ENCODE measurements at places on chromosomes 5 and 9.

- no peak for DNase-seq
These were observed 497.9 kb downstream of the ANXA1 start for GRCh38 chr9:73649552-73649951.

DNA sequence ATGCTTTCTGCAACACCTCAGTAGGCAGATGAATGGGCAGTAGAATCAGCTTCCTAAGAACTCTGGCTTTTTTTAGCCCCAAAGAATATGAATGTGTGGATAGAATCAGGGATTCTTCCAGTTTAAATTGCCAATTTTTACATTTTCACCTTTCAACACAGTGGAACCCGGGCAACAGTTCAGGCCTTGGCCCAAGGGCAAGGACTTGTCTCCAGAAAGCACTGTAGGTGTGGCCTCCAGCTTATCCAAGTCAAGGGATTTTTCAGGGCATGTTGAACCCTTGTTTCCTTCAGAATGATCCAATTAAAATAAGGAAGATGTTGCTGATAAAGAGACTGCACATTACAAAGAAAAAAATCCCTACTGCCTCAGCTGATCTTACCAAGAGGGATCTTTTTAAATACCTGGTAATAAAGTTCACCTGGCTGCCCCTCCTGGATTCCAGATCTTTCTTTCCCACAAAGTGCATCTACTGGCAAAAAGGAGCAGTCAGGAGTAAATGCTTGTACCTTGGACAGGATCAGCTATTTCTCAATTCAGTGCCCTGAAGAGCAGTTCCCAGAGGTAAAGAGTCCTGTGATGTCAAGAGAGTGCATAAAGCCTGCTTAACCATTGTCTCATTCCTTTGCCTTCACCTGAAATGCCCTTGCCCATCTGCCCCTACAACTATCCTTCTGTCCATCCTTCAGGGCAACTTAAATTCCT, 80.1 kb upstream of the PLPP6 start:
- no peak for DNase-seq

DNA sequence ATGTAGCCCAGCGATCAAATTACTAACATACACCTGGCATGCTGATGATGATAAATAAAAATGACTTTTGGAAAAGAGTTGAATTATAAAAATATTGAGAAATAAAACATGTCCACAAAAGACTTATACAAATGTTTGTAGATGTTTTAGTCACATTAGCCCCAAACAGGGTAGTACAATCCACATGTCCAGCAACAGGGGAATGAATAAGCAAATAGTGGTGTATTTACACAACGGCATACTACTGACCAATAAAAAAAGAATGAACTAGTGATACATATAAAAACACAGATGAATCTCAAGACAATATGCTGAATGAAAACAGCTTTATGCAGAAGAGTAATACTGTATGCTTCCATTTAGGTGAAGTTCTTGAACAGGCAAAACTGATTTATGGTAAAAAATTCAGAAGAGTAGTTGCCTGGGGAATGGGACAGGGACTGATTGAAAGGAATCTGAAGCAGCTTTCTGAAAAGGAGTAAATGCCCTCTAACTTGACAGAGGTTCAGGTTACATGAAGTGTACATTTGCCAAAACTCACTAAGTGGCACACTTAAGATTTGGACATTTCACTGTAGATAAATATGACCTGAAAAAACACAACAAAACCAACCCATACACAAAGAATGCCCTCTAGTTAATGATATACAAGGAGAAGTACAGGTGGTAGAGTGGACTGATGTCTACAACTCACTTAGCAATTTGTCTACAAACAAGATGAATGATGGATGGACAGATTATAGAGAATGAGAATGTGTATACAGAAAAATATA, 35.4 kb downstream of the ACTL7A start:
- no peak for DNase-seq

DNA sequence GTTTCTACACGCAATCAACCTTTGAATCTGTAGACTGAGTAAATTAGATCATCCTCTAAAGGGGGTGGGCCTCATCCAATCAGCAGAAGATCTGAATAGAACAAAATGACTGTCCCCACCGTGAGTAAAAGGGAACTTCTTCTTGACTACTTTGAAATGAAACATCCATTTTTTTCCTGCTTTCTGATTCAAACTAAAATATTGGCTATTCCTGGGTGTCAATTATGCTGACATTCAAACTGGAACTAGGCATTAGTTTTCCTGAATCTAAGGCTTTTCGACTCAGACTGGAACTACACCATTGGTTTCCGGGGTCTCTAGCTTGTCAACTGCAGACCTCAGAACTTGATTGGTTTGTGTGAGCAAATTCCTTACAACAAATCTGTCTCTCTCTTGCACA, 772.2 kb upstream of the CDH10 start:
- DNase-seq: no peak

- DNase-seq: no peak
These were observed 16.4 kb upstream of the PPP1R26 start for GRCh38 chr9:135463140-135463539.

GRCh38 chr5:161373345-161373707, 173.2 kb downstream of the GABRB2 start:
- no peak for DNase-seq

DNA sequence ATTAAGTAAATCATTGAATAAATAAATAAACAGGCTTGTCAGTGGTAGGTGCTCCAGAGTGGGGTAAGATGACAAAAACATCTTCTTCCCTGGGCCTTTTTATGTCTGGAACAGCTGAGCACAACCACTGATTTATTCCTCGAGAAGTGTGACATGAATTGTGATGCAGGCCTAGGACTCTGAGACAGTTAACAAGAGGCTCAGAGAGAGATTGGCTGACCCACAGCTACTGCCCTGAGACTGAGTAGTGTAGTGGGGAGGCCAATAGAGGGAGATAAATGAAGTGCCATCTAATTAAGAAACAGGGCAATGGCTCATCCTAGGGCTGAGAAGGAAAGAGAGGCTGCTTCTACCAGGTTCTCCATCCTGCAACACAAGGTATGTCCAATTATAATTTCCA, 369.3 kb upstream of the TRPC7 start:
- DNase-seq: no peak

DNA sequence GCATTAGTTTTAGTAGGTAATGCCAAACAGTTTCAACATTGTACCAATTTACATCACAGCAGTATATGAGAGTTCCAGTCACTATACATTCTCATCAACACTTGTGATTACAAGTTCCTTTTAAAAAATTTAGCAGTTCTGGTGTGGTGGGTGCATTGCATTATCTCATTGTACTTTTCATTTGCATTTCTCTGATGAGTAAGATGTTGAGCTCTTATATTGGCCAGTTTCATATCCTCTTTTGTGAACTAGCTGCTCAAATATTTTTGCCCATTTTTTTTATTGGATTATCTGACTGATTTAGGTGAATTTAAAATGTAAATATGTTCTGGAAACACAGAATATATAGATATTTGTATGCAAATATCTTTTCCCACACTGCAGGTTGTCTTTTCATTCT, 160.9 kb upstream of the NR3C1 start:
- no peak for DNase-seq

DNA sequence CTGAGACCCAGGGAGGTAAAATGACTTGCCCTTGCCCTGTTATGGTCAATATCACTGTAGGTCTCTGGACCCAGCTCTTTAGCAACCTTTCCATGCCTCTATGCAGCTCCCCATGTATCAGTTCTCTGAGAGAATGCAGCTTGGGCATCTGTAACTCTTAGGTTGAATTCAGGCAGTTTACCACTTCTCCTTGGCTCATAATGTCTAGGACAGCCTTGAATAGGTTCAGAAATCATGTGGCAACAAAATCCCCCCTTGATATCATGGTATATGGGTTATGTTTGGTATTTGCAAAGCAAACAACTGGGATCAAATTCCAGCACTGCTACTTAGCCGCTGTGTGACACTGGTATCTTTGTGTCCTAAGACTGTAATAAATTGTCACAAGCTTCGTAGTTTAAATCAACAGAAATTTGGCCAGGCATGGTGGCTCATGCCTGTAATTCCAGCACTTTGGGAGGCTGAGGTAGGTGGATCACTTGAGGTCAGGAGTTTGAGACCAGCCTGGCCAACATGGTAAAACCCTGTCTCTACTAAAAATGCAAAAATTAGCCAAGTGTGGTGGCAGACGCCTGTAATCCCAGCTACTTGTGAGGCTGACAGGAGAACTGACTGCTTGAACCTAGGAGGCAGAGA, 10.7 kb upstream of the SUB1 start:
- no peak for DNase-seq

DNA sequence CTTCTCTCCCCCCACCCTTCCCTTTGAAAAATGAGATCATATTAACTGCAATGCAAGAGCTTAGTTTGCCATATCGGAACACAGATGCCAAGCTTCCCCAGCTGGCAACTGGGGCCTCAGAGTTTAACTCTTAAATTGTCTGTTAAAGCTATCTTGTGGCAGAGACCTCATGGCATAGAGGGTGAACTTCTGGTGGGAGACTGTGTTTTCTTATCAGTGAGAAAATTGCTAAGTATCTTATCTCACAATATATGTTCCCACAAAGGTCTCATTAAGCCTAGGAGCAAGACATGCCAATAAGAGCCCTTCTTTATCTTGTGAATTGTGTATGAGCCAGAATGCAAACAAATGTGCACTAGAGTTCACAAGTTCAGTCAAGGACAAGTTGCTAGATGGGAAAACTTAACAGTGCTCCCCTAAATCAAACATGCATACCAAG, 12.3 kb downstream of the NFIB start:
- DNase-seq: no peak

DNA sequence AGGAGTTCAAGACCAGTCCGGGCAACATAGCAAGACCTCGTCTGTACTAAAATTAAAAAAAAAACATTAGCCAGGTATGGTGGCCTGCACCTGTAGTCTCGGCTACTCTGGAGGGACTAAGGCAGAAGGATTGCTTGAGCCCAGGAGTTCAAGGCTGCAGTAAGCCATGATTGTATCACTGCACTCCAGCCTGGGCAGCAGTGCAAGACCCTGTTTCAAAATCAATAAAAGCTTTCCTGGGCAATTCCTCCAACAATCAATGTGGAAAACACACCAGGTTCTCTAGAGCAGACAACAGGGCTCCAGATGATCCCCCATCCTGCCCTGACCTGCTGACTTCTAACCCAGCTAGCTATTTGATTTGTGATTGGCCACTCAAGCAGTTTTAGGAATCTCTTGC, 1.2 kb downstream of the AK8 start:
- DNase-seq: no peak

- no peak for DNase-seq
These were observed 28.7 kb downstream of the GTF3C4 start for GRCh38 chr9:132698989-132699388.

DNA sequence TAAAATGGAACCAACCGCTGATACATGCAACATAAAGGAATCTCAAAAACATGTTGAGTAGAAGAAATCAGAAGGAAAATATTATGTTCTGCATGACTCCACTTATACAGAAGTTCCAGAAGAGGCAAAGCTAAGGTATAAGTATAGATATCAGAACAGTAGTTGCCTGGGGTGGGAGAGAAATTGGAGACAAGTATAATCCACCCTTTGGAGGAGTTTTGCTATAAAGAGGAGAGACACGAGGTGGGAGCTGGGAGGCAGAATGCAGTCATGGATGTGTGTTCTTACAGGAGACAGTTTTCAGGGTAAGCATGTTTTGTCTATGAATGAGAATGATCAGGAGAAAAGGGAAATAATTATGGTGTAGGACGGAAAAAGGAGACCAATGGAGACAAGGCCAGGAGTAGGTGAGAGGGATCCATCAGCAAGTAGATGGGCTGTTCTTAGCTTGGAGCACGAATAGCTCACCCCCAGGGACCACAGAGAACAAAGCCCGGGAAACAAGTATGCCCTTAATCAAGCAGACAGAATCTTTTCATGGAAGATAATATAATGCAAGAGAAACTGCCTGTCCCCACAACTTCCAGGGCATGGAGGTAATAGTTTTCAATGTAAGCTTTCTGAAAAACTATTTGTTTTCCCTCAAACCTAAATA, 72.2 kb downstream of the MED27 start:
- DNase-seq: no peak

GRCh38 chr9:1207686-1208085, 157.5 kb downstream of the DMRT2 start:
- no peak for DNase-seq

All from CMK (cell line).